Activated naive CD4-positive, alpha-beta T cell treated with Interleukin-2 at 50 U/mL for 16 hours (primary cell): ENCODE measurements at places on chromosomes 6 and 20.

- DNase-seq: peak; percentile 9
Observed at GRCh38 chr6:131062241-131063027, 611 bp downstream of the EPB41L2 start.

DNA sequence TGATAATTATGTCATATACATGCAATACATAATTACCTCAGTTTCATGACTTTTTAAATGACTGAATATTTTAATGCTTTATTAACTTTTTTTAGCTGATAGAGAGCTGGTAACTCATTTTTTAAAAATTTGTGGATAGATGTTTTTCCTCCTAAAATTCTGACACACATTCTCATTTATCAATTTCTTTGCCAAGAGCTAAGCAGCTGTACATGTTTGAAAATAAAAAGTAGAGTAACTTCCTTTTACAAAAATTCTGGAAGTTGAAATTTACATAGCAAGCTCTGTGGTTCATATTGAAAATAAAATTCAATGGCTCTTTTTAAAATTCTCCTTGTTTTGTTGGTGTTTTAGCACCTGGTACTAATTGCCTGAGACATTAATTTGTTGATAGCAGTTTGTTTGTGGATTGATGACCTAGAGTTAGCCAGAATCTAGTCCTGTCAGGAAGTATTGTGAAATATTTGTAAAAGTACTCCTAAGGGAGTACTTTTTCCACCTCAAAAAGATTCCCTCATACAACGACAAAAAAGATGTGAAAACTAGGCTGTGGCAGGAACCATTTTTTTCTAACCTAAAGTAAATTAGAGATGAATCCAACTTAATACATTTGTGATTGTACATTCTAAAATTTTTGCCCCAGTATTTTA is 621.8 kb downstream of the BCKDHB start:
- DNase-seq: no peak

DNA sequence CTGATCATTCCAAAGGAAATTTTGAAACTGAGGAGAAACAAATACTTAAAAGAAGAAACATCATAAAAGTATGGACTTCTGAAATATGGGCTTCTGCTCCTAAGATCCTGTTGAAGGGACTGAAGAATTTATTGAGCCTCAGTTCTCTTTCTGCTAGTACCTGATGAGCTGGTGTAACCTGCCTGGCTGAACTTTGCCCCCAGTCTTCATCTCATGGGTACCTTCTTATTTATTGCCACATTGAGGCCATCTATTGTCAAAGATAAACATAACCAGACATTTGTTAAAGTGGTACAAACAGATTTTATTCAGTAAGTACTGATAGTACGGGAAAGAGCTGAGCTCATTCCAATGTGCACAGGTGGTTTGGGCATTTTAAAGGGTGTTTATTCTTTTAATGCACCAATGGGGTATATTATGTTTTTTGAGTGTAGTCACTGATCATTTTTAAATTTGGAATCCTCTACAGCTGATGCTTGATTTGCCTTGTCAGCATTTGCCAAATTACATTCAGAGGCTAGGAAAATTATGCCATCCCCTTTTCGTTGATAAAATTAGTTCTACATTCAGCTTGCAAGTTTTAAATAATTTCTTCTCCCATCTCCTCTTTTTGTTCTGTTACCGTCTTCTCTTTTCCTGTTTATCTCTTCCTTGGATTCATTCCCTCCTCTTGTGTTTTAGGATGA is 118.2 kb downstream of the PRIM2 start:
- DNase-seq: no peak

- DNase-seq: no peak
Observed at GRCh38 chr20:63521602-63522001, 1.0 kb downstream of the PPDPF start.

DNA sequence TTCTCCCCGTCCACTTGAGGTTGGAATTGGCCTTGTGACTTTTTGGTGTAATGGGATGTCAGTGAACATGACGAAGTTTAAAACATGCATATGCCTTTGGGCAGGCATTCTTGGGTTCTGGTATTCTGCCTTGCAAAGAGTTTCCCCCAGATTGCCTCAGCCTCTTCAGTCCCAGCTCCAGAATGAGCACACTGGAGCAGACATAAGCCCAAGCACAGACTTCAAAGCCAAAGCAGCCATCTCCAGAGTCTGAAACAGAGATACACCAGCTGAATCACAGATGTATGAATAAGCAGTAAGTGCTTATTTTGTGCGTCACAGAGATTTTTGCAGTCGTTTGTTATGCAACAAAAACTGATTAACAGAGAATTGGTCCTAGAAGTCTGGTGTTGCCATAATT is 546.0 kb downstream of the FRK start:
- no peak for DNase-seq

- peak; percentile 77 for DNase-seq
Observed at GRCh38 chr20:36808317-36809257, 35.0 kb upstream of the DSN1 start.

DNA sequence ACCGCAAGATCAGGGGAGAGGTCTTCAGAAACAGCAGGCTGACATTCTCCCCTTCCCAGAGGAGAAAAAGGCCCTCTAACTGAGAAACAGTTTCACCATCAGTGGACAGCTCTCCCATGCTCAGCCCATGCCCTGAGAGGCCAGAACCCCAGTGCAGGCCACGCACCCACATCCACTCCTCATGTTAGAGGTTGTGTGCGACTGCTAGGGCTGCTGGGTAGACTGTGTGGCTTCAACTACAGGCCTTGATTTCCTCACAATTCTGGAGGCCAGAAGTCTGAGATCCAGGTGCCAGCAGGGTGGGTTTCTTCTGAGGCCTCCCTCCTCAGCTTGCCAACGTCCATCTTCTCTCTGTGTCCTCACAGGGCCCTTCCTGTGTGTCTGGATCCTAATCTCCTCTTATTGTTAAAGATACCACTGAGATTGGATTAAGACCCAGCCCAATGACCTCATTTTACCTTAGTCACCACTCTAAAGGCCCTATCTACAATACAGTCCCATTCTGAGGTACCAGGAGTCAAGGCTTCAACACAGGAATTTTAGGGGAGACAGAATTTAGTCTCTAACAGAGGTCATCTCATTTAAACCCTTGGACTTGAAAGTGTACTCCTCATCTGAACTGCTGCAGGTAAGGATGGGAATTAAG is 67.7 kb upstream of the CD93 start:
- DNase-seq: no peak

DNA sequence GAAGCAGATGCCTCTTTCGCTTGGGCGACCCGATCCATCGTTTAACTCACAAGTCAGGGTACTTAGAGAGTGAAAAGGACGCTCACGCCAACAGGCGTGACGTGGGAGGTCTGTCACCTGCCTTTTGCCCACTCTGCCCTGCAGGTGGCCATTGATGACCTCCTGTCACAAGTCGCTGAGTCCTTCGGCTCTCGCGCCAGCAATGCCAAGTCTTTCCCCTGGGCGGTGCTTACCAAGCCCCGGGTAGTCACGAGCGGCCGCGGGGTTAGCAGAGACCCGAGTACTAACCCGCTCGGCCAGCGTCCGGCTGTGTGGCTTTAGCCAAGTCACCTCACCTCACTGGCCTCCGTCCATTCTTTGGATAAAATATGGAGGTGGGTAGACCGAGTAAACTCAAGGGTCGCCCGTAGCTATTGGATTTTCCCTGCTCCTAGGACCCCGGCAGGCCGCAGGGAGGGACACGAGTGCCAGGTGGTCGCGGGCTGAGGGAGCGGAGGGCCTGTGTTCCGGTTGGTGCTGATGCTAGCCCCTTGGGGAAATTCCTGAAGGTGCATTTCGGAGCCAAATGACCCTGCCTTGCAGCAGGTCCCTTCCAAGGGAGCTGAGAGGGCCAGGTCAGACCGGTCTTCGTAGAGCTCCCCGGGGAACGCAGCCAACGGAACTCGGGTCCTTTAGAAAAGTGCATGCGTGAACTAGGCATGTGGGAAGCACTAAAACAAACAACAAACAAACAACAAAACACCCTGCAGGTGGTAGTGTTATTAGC is 668 bp downstream of the PKIB start:
- DNase-seq: no peak

DNA sequence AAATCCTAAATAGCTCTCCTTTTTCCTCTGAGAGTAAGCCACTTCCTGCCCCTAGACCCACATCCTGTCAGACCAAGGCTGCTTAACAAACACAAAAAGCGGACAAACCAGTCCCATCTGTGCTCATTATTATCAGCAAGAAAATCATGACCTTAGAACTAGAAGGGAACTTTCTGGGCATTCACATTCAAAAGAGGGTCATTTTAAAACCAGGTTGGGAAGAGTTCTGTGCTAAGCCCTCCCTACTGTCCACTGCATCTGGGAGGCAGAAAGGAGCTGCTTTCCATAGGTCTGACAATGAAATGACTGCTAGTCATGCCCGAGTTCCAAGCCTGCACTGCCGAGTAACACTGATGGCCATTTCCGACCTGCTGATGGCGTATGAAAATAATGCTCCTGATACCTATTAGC is 15.4 kb downstream of the EZR start:
- peak; percentile 27 for DNase-seq

- no peak for DNase-seq
Observed at GRCh38 chr6:80433010-80433672, 326.7 kb downstream of the BCKDHB start.

GRCh38 chr20:53597030-53597482 is 3.4 kb upstream of the ZNF217 start:
- no peak for DNase-seq

DNA sequence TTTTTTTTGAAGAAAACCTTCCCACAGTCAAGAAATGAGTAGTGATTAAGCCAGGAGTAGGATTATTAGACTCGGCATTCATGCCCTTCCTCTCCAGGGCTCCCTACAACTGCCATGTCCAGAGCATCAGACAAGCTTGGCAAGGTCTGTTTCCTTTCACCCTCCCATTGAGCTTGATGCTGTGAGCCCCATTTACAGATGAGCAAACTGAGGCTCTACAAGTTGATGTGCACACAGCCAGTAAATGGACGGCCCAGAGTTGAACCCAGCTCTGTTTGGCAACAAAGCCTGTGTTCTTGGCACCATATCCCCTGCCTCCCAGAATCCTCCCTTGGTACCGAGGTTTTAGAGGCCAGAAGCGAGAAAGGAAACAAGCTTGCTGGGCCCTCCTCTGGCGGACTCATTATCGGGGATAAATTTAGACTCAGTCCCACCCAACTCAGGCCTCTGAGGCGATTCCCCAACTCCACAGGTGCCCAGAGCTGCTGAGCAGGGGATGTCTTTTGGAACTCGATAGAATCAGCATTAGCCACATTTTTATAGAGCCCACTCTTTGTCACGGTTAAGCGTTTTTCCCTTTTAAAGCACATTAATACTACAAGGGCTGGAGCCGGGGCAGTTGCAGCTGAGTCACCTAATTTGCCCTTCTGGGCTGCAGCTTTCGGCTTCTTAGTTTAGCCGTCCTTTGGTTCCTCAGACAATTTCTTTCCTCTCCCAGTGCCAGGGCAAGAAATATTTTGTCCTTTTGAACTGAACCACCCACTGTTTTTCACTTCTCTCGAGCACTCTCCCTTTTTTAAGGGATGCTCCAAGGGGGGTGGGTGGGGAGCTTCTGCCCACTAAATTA is 23.0 kb upstream of the NFATC2 start:
- no peak for DNase-seq

DNA sequence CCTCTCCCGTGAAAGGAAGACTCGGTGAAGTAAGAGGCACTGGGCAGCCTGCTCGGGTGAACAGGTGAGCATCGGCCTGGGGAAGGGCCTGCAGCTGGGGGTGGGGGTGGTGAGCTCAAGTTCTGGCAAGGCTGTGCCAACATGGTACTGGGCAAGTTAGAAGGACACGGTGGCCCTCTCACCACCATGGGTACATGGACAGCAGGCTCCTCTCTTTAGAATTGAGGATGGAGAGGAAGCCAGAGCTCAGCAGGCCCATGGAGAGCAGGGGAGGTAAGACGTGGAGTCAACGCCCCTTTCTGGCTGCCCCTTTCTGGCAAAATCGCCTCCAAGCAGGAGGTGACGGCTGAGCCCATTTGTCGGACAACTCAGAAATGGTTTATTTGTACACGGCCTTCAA is 135.6 kb downstream of the ANKRD60 start:
- DNase-seq: no peak

- no peak for DNase-seq
Observed at GRCh38 chr20:21004386-21005076, 101.6 kb downstream of the LINC00237 start.

DNA sequence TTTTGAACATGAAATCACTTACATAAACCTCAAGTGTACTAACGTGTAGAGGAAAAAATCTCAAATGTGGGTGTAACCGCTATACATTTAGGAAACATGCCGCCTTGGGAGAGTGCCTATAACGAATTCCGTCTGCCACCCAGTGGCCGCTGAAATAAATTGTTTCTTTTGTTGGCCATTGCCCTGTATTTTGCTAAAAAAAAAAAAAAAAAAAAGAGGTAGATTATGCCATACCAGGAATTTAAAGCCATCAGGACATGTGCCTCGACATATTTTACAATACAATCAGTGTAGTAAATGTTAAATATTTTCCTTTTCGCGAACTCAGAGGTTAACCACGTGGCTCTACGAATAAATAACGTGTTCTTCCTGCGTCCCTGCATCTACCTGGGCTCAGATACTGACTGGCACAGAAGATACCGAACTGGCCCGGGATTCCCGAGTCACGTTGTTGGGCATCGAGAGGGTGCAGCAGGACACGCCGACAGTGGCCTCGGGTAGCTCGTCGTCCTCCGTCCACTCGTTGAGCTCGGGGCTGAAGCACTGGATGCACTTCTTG is 14.3 kb downstream of the KLHL31 start:
- DNase-seq: peak; percentile 70
